ENCODE measurements at places on chromosomes 16 and 17.

DNA sequence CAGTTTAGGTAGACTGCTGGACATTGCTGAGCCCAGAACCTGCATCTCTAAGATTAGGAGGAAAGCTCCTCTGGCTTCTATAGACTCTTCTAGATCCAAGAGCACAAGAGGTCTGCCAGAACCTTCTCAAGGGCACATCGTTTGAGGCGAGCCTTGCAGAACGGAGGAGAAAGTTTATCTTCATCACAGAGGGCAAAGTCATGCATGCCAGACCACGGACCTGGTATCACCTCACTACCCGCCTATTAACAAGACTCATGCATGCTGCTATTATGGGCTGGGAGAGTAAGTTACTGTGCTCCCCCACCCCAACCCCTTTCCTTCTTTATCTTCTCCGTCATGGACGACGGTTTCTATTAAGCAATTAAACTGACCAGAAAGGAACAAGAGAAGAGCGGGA, 23.3 kb downstream of the MYH11 start:
- DNase-seq: no peak

DNA sequence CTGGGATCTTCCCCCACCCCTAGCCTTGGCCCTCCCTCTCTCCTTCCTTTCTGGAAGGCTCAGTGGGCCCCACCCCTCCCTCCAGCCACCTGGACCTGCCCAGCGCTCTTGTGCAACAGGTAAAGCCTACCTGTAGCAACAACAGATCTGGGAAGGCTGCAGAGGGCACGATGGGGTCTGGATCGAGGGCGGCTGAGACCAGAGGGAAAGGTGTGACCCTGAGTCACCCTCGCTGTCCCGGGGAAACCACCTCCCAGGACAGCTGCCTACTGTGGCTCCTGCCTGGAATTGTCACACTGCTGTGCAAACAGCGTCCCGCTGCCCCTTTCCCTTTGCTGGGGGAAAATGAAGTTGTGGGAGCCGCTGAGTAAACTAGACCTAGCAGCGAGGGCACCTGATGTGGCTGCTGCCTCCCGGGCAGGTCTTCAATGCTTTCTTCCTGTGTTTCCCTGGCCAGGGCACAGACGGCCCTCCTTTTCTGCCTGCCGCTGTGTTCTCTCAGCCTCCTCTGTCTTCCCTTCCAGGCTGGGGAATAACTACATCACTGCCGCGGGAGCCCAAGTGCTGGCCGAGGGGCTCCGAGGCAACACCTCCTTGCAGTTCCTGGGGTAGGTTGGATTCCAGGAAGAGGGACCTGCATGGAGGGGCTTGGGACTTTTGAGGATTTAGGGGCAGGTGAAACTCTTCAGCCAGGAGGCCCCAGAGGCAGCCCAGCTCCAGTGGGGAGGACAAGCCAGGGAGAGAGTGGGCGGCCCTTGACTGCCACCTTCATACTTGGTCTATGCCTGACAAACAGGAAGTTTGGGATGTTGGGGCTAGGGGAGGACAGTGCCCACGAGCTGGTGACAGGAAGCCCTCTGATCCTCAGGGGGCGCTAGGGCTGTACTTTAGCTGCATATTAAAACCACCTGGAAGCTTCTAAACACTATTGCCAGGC, 22.2 kb upstream of the CYLD start:
- DNase-seq: no peak

DNA sequence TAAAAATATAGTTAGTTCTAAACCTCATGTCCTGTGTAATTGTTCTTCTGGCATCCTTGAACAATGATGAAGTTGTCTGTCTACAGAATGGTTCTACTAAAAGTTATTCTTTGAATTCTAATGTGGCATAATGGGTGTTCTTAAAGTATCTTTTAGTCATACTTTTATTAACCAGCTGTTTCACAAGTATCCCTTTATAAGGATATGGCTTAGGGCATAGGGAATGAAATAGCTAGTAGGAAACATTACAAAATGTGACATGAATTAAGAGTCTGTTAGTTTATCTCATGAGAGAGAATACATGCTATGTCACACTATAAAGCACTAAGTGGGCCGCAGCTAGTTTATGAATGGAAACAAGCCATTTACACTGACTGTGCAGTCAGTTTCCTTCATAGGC, 26.3 kb upstream of the CAPNS2 start:
- DNase-seq: no peak

DNA sequence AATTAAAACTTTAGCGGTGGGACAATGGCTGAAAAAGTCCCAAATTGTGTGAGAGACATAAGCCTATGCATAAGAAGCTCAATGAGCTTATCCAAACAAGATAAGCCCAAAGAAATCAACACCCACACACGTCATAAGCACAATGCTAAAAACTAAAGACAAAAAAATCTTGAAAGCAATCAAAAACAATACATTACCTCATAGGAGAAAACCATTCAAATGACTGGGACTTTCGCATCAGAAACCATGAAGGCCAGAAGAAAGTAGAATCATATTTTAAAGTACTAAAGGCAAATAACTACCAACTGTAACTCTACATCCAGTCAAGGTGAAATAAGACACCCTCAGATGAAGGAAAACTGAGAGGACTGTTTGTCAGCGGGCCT, 50.2 kb downstream of the ZCCHC14 start:
- DNase-seq: no peak

DNA sequence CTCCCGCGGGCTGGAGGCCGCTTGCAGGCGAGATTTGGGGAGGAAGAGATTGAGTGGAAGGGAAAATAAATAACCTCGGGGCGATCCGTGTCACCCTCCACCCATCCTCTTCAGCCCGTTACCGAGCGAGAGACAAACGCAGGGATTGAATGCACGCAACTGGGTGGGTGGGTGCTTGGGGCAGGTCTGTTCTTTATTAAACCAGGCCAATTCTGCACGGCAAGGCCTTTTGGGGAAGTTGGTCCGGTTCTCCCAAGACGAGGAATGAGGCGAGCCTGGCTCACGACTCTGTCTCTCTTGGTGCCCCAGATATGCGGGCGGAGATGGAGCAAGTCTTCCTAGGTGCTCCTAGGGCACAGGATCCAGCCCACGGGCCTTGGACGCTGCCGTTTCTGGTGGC, 396 bp upstream of the HOXB7 start:
- DNase-seq: no peak

- no peak for DNase-seq
Observed at GRCh38 chr17:65727246-65727645, 165.8 kb upstream of the AXIN2 start.

DNA sequence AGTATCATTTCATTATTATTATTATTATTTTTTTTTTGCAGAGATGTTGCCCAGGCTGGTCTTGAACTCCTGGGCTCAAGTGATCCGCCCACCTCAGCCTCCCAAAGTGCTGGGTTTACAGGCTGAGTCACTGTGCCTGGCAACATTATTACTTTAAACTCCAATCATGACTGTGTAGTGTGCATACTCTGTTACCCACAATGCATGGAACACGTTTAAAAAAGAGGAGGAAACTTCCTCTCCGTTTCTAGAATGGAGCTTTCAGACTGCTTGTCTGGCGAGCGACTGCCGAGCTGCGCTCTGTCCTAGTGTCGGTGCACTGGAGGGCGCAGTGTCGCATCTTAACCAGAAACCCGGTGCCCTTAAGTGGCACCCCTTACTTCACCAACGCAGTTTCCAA, 22.1 kb upstream of the FASN start:
- DNase-seq: no peak

All from CD4-positive, alpha-beta T cell (primary cell).